ENCODE measurements at places on chromosomes 5 and 9. TPM values are rescaled to one million over a fixed set of nuclear protein-coding genes. Genes with fewer than 3 reads are reported as not detected.
A peak's percentile ranks its signal among the peaks of the same experiment; 100 is the strongest.

GRCh38 chr5:111954516-111955395 lies 197.8 kb upstream of the NREP start:
- H3K27ac ChIP-seq = no peak overlapping the region
- DNase-seq = no peak
- no peaks in the 10 kb centered on the region for H3K27me3 ChIP-seq
- no peaks in the 10 kb centered on the region for H3K4me1 ChIP-seq

The C9orf50 gene
- total RNA-seq = not detected

The C9 gene
- total RNA-seq = not detected

GRCh38 chr9:130215341-130216119 lies 43.3 kb downstream of the NCS1 start:
- no peak overlapping the region for H3K27ac ChIP-seq
- H3K36me3 ChIP-seq = no peaks in the 10 kb centered on the region
- H3K27me3 ChIP-seq = no peaks in the 10 kb centered on the region
- no peaks in the 10 kb centered on the region for H3K4me1 ChIP-seq
- DNase-seq = no peak

DNA sequence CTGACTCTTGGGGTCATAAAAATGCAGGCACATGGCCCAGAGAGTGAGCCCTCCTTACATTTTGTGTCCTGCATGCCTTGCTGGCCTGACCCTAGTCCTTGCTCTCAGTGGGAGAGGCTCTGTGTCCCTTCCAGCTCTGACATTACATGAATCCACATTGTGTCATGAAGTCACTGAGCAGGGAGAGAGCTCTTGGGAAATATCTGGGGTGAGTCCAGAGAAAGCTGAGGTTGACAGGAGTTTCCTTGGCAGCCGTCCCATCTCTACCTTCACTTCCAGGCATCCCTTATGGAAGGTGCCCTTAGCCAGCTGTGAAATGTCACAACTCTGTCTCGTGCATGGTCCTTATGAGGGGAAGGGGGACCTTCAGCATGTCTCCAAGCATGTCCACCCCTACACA lies 41.0 kb downstream of the FAT2 start:
- no peak overlapping the region for H3K4me3 ChIP-seq
- H3K27ac ChIP-seq = no peak overlapping the region
- DNase-seq = no peak
- no peaks in the 10 kb centered on the region for H3K27me3 ChIP-seq
- no peaks in the 10 kb centered on the region for H3K36me3 ChIP-seq

GRCh38 chr5:53820119-53820801 lies 259.8 kb downstream of the NDUFS4 start:
- DNase-seq = no peak
- H3K4me3 ChIP-seq = no peak overlapping the region
- H3K27ac ChIP-seq = no peak overlapping the region
- no peaks in the 10 kb centered on the region for H3K4me1 ChIP-seq
- H3K27me3 ChIP-seq = no peaks in the 10 kb centered on the region

DNA sequence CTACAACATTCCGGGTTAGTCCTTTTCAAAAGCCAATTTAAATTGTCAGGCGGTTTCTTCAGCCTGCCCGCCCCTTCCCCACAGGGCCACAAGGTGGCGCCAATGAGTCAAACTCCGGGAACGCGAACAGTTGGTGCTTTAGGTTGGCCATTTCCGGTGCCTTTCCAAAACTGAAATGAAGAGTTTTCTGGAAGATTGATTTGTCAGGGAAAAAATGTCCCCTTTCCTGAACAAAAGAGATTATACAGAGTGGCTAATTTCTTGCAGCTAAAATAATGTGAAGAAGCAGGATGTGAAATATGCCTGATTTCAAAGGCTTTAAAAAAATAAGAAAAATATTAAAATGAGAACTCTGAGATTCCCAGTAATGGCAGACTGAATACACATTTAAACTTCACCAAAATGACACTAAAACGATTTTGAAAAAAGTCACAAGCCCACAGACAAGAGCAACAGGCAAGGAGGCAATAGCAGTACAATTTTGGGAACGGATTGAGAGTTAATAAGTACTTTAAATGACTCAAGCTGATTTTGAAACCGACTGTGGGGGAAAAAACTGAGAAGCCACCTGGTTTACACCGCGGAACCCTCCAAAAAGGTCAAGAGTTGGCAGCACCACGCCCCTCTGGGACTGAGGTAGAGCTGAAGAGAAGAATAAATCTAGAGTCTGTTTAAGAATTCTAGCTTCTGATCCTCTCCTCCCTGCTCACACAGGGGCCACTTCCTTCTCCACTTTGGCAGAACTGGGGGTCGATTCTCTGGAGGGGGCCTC lies 45.7 kb downstream of the SLC46A2 start:
- no peaks in the 10 kb centered on the region for H3K27me3 ChIP-seq
- DNase-seq = peak; percentile 73
- H3K36me3 ChIP-seq = no peaks in the 10 kb centered on the region
- no peak overlapping the region for H3K27ac ChIP-seq

The HAPLN1 gene
- not detected for total RNA-seq

The AQP7 gene
- total RNA-seq = 0.55 TPM

GRCh38 chr9:109466623-109467590 lies 31.2 kb downstream of the PTPN3 start:
- no peaks in the 10 kb centered on the region for H3K36me3 ChIP-seq
- peak overlapping the region; percentile 49 for H3K27ac ChIP-seq
- no peak for DNase-seq
- H3K4me1 ChIP-seq = peaks cover 59% of the 10 kb centered on the region
- peaks cover 21% of the 10 kb centered on the region for H3K27me3 ChIP-seq

- H3K4me1 ChIP-seq = no peaks in the 10 kb centered on the region
- H3K36me3 ChIP-seq = no peaks in the 10 kb centered on the region
- no peak overlapping the region for H3K4me3 ChIP-seq
- DNase-seq = no peak
- no peak overlapping the region for H3K27ac ChIP-seq
Measured at GRCh38 chr9:121634329-121635261, 16.8 kb upstream of the DAB2IP start.

The FYB1 gene
- 260 TPM for total RNA-seq

The SHC3 gene
- not detected for total RNA-seq

DNA sequence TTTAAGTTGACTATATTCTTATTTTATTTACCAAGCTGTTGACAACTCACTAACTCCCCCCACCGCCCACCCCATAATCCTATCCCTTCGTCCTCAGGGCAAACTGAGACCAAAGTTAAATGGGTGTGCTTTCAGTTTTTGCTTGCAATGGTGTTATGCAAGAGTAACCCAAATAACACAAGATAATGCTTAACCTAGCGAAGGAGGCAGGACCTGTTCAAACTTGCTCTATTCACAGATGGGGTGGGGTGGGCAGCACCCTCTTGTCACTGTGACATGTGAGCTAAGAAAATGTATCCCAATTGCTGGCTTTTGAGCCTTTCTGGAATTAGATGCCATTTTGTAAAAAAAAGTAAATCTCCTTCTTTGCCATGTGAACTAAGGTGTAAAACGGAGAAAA lies 40.4 kb downstream of the GLIS3 start:
- no peak overlapping the region for H3K27ac ChIP-seq
- H3K4me1 ChIP-seq = no peaks in the 10 kb centered on the region
- DNase-seq = no peak
- H3K27me3 ChIP-seq = peaks cover 3% of the 10 kb centered on the region

DNA sequence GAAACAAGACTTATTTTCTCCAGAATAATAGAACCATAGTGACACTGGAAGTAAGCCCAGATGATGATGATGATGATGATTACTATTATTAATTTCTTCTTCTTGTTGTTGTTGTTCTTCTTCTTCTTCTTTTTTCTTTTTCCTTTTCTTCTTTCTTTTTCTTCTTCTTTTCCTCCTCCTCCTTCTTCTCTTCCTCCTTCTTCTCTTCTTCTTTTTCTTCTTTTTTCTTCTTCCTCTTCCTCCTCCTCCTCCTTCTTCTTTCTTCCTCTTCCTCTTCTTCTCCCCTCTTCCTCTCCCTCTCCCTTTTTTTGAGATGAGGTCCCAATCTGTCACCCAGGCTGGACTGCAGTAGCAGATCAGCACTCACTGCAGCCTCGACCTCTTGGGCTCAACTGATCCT lies 40.5 kb upstream of the RUFY1 start:
- no peak overlapping the region for H3K4me3 ChIP-seq
- H3K36me3 ChIP-seq = no peaks in the 10 kb centered on the region
- DNase-seq = no peak
- H3K27me3 ChIP-seq = no peaks in the 10 kb centered on the region
- no peak overlapping the region for H3K27ac ChIP-seq

DNA sequence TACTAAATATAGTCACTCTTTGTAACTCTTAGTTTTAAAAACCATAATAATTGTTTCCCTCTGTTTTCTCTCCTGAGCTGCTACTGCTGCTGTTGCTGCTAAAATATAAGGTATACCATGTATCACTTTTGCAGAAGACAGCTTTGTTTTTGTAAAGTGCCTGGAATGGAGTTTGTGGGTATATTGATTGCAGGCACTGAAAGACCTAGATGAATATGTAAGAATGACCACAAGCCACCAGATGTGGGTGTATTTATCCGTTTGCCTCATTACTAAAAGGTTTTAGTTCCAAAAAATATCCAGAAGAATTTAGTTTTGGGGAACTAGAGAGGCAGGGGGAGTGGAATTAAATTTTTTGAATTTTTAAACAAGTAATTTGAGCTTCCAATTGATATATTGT lies 151.1 kb upstream of the CDKN2B start:
- no peaks in the 10 kb centered on the region for H3K36me3 ChIP-seq
- H3K27ac ChIP-seq = no peak overlapping the region
- no peak for DNase-seq
- peaks cover 36% of the 10 kb centered on the region for H3K27me3 ChIP-seq

- H3K27ac ChIP-seq = no peak overlapping the region
- H3K36me3 ChIP-seq = no peaks in the 10 kb centered on the region
- peaks cover 14% of the 10 kb centered on the region for H3K27me3 ChIP-seq
- no peak overlapping the region for H3K4me3 ChIP-seq
- H3K4me1 ChIP-seq = peaks cover 5% of the 10 kb centered on the region
Measured at GRCh38 chr5:146883511-146883910, 5.0 kb upstream of the PPP2R2B start.

The PCDHB14 gene
- total RNA-seq = not detected

GRCh38 chr9:77000330-77000729 lies 19.1 kb upstream of the FOXB2 start:
- no peaks in the 10 kb centered on the region for H3K4me1 ChIP-seq
- H3K36me3 ChIP-seq = no peaks in the 10 kb centered on the region

DNA sequence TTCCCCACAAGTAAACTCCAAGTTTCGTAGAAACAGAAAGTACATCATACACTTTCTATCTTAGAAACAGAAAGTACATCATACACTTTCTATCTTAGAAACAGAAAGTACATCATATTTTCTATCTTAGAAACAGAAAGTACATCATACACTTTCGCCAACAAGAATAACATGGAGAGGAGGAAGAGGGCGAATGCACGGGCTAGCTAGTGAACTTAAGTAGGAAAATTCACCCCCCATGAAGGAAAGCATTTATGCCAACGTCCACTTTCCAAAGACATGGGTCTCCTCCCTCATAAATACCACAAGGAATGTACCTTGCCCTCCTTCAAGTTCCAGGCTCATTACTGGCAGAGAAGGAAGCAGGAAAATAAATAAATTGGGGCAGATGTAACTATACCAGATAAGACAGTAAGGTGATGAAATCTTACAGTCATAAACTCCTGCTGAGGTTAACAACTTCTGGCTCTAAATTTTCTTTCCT lies 64.7 kb downstream of the FRMD3 start:
- DNase-seq = no peak
- H3K4me1 ChIP-seq = peaks cover 9% of the 10 kb centered on the region
- H3K4me3 ChIP-seq = peak overlapping the region; percentile 22
- no peak overlapping the region for H3K27ac ChIP-seq
- peaks cover 4% of the 10 kb centered on the region for H3K36me3 ChIP-seq

The IFNK gene
- total RNA-seq = not detected

The CARTPT gene
- total RNA-seq = not detected

GRCh38 chr5:154214371-154215106 lies 24.0 kb downstream of the GALNT10 start:
- H3K27ac ChIP-seq = peak overlapping the region; percentile 47
- H3K4me1 ChIP-seq = peaks cover 60% of the 10 kb centered on the region
- DNase-seq = no peak
- no peak overlapping the region for H3K4me3 ChIP-seq
- H3K27me3 ChIP-seq = no peaks in the 10 kb centered on the region

- no peak for DNase-seq
- no peak overlapping the region for H3K4me3 ChIP-seq
- no peak overlapping the region for H3K27ac ChIP-seq
- no peaks in the 10 kb centered on the region for H3K27me3 ChIP-seq
Measured at GRCh38 chr5:152824316-152824715, 419.2 kb upstream of the NMUR2 start.

- peaks cover 47% of the 10 kb centered on the region for H3K27me3 ChIP-seq
- no peak overlapping the region for H3K27ac ChIP-seq
- DNase-seq = no peak
- H3K4me3 ChIP-seq = no peak overlapping the region
- H3K4me1 ChIP-seq = peaks cover 4% of the 10 kb centered on the region
Measured at GRCh38 chr5:144202072-144202471, 31.4 kb downstream of the KCTD16 start.

The IRX2 gene
- not detected for total RNA-seq

- H3K27ac ChIP-seq = no peak overlapping the region
- H3K27me3 ChIP-seq = no peaks in the 10 kb centered on the region
- no peaks in the 10 kb centered on the region for H3K36me3 ChIP-seq
- DNase-seq = no peak
- no peaks in the 10 kb centered on the region for H3K4me1 ChIP-seq
Measured at GRCh38 chr9:16974436-16974835, 104.0 kb upstream of the BNC2 start.

DNA sequence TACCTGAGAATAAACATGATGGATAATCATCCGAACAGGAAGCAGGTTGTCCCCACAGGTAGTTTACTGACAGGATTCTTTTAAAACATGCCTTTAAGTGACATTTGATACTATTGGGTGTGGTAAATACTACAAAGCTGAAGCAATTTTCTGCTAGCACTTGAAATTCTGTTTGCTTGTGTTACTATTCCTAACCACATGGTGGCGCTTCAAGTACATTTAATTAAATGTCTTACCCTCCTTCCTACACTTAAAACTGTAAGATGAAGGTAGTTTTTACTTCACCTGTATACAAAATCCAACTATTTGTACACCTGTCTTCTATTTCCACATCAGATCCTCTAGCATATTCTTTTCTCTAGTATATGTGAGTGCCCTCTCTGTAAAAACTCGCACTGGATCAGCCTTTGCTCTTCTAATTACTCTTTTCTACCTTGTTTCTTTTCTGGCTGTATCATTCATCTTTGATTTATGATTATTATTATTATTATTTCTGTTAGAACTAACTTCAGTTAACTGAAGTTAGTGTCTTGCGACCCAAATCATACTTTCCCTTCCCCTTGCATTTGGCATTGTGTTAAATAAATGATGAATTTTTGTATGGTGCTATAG lies 18.4 kb downstream of the SLC25A46 start:
- no peak for DNase-seq
- H3K27ac ChIP-seq = no peak overlapping the region
- H3K36me3 ChIP-seq = peaks cover 31% of the 10 kb centered on the region
- H3K27me3 ChIP-seq = no peaks in the 10 kb centered on the region
- H3K4me3 ChIP-seq = no peak overlapping the region

GRCh38 chr5:109874108-109874507 lies 184.4 kb downstream of the MAN2A1 start:
- H3K27me3 ChIP-seq = no peaks in the 10 kb centered on the region
- H3K36me3 ChIP-seq = peaks cover 3% of the 10 kb centered on the region
- DNase-seq = no peak
- no peak overlapping the region for H3K4me3 ChIP-seq
- H3K4me1 ChIP-seq = peaks cover 17% of the 10 kb centered on the region

All from activated CD4-positive, alpha-beta memory T cell treated with anti-CD3 and anti-CD28 coated beads, Interleukin-2, amount 10 ng/mL, durations not matched to agents 7 days and 5 days (primary cell).